GM04504 (cell line): ENCODE measurements at places on chromosomes 4 and X.

GRCh38 chrX:123339221-123339905 is 155.3 kb downstream of the GRIA3 start:
- peak; percentile 53 for DNase-seq

- no peak for DNase-seq
Observed at GRCh38 chr4:52103319-52103718, 52.2 kb downstream of the SPATA18 start.

GRCh38 chrX:13334491-13334890 is 14.6 kb upstream of the ATXN3L start:
- no peak for DNase-seq

- no peak for DNase-seq
Observed at GRCh38 chr4:74499986-74500781, 55.2 kb downstream of the AREG start.

GRCh38 chrX:23782455-23782854 is 518 bp upstream of the SAT1 start:
- no peak for DNase-seq

DNA sequence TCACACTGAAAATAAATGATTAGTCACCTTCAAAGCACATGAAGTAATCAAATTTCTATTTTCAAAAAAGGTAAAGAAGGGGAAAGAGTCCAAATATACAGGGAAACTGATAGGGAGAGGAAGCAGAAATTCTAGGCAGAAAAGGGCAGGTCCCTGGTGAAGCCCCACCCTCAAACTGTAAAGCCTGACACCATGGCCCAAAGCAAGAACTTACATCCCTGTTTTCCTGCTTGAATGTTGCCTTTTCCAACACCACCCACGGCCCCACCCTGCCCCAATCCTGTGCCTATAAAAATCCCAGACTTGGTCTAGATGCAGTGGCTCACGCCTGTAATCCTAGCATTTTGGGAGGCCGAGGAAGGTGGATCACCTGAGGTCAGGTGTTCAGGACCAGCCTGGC is 361.8 kb downstream of the PPP3CA start:
- no peak for DNase-seq

GRCh38 chr4:100906973-100907372 is 389.2 kb upstream of the EMCN start:
- no peak for DNase-seq

GRCh38 chrX:16552546-16552945 is 97.4 kb upstream of the S100G start:
- DNase-seq = no peak

- no peak for DNase-seq
Observed at GRCh38 chr4:185566425-185566824, 31.1 kb upstream of the PDLIM3 start.

DNA sequence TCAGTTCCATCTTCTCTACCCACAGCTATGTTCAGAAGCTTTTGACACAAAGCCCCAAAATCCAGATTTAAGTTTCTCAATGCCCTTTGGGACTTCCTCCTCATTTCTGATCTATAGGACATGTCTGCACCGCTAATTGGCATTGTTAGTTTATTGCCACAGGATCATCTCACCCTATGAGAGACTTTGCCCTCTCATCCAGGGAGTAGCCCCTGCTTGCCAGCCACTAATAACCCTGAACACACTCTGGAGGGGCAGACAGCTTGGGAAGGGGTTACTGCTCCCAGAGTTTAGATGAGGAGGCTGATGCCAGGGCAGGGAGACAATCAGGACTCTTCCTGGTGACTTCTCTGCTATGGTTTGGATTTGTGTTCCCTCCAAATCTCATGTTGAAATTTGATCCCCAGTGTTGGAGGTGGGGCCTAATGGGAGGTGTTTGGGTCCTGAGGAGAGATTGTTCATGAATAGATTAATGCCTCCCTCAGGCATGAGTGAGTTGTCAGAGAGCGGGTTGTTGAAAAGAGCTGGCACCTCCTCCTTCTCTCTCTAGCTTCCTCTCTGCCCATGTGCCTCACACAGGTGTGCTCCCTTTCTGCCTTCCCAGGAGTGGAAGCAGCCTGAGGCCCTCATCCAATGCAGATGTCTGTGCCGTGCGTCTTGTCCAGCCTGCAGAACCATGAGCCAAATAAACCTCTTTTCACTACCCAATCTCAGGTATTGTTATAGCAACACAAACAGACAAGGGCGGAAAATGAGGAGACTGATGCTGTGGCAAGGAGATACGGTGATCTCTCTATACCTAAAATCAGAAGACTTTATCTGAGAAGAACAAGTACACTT is 3.6 kb upstream of the SCARB2 start:
- no peak for DNase-seq

DNA sequence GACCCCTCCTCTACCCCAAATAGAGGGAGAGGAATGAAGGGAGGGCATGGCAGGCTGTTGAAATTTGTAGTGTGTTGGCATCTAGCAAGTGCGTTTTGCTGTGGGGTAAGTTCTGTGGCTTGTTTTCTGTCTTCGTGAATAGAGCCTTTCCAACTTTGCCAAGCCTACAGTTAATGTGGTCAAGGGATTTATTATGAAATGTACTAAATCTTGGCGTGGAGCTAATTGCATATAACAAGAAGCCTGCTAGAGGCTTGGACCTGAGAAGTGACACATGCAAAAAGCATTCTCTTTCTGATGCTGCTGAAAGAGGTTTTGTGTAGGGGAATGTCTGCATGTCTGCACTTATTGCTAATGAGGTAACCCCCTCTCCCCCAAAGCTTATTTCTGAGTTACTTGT is 132.2 kb downstream of the BMPR1B start:
- peak; percentile 49 for DNase-seq

DNA sequence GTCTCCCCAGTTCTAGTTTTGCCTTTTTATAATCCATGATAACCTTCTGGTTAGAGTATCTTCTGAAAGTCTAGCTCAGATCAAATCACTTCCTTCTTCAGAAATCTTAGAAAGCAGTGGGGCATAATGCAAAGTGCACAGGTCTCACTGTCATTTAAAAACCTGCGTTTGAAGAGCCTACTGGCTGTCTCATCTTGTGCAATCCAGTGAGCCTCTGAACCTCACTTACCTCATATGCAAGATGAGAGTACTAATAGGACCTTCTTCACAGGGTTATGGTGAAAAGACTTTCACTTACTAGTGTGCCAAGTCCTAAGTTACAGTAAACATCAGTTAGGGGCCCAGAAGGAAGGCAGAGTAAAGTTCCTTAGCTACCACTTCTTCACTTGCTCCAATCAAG is 131.4 kb downstream of the ENOX2 start:
- no peak for DNase-seq

DNA sequence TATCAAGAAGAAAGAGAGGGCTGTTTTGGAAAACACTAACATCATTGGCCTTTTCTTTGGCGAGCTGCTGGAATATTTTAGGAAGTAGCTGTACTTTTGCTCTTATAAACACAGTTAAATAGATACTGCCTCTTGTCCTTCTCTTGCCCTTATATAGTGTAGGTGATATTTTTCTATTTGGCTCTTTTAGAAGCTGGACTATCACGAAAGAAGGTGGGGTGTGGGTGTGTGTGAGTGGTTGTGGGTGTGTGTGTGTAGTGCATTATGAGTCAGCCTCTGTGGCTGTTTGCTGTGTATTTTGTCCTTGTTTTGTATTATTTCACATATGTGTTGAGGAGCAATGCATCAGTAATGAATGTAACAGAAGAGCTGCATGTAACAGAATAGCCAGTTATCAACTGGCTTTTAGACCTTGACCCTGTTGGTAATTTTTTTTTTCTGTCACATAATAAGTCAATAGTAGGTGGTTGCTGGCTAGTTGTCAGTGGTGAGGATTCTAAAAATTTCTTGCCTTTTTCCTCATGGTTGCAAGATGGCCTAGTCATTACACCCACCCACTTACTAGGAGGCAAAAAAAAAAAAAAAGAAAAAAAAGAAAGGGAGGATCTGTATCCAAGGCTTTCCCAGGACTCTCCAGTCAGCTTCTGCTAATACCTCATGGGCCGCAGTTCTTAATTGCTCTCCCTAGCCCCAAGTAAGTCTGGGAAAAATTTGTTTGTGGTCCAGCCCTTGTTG is 23.8 kb downstream of the ARHGAP10 start:
- no peak for DNase-seq

- no peak for DNase-seq
Observed at GRCh38 chr4:128847082-128847724, 37.7 kb downstream of the JADE1 start.

DNA sequence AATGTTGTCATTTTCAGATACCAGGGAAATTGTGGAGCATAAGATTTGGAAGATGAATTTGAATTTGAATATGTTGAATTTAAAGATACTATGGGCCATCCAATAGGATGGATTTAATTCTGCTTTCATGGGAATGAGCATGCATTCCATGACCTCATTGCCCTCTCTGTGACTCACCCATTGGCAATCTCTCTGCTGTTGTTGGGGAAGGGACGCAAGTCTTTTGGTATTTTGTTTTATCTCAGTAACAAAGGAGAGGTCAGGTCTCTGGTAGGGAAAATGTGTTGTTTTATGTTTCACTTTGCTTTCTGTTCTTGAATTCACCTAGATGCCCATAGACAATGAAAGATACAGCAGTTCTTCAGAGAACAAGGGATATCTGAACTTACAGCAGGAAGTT is 42.1 kb upstream of the MAGEA4 start:
- peak; percentile 55 for DNase-seq

- no peak for DNase-seq
Observed at GRCh38 chr4:147481577-147482109, 746 bp downstream of the EDNRA start.

DNA sequence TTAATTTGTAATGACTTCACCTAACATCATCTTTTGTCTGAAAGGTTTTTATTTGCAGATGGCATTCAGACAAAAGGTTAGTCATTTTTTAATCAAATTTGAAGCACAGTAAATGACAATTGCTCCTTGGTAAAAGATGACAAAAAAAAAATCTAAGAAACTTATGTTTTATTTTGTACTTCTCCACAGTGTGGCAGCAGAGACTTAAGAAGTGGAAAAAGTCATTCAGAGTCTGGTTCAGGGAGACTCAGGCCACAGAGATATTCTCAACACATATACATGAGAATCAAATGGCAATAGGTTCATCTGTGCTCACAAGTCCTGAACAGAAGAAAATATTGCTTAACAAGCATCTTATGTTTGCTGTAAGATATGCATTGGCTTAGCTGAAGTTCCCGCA is 436.2 kb downstream of the KCNIP4 start:
- peak; percentile 1 for DNase-seq

DNA sequence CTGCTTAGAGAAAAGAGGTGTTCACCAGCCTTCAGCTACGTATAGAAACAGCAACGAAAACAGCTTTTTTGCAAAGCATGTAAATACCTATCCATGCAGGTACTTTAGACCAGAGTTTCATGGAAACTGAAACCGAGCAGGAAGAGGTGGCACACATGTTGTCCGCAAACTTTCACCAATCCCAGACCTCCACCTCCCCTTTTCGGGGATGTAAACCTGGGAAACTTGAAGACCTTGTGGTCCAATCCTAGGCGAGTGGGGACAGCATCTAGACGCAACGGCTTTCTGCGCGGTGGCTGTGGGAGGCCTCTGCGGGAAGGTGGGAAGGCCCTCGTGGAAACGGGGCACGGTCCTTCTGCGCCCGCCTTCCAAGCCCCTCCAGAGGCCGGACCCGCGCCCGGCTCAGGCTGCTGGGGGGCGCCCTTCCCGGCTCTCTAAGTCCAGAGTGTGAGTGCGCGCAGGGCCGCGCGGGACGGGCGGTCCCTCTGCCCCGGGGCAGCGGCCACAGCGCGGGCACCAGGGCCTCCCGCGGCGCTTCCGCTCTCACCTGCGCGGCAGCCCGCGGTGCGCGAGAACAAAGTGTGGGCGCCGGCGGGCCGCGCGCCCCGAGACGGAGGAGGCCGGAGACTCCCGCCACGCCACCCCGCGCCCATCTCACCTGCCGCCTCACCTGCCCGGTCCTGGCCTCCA is 830 bp upstream of the SHROOM2 start:
- no peak for DNase-seq

DNA sequence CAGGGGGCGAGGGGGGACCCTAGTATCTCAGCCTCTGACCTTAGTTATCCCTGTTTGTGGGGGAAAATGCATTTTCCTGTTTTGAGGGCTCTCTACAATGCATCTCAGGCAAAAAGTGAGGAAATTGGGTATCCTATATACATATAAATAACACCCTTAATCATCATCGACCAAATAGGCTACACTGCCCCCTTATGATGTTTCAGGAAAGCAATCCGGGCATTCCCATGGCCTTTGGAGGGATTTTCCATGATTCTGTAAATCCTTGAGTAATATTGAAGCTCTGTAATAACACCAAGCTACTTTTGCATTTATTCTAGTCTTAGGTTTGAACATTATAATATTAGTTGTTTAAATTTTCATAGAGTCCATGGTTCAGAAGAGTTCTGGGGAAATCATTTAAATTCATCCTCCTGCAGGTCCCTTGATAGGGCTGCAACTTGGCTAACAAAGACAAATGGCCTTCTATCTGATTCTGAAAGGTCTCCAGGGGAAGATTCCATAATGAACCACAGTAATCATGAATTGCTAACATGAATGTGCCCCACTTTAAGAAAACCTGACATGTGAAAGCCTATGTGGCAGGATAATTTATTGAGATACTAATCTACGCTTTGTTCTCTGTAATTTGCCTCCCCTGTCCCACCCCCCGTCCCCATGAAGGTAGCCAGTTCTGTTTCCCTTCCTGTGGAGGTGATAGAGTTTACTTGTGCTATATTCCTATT is 91.5 kb upstream of the SCOC start:
- no peak for DNase-seq

- no peak for DNase-seq
Observed at GRCh38 chr4:110417136-110417535, 58.8 kb upstream of the ENPEP start.

DNA sequence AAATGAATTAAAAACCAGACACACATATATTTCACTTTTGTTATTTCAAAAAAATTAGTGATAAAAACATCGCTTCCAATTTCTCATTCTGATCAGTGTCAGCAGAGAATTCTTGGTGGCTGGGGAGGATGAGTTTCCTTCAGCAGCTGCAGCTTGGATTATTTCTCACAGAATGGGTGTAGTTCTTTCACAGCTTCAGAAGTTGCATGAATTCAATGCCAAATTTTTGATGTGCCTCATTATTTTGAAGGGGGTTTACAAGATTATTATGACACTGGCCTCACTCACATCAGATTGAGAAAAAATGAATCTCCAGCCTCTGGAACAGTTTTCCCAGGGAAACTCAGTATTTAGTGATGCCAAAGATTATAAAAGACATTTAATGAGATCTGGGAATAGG is 184.9 kb upstream of the WDFY3 start:
- DNase-seq = no peak

GRCh38 chr4:2077537-2078460 is 18.7 kb downstream of the NAT8L start:
- DNase-seq = no peak

DNA sequence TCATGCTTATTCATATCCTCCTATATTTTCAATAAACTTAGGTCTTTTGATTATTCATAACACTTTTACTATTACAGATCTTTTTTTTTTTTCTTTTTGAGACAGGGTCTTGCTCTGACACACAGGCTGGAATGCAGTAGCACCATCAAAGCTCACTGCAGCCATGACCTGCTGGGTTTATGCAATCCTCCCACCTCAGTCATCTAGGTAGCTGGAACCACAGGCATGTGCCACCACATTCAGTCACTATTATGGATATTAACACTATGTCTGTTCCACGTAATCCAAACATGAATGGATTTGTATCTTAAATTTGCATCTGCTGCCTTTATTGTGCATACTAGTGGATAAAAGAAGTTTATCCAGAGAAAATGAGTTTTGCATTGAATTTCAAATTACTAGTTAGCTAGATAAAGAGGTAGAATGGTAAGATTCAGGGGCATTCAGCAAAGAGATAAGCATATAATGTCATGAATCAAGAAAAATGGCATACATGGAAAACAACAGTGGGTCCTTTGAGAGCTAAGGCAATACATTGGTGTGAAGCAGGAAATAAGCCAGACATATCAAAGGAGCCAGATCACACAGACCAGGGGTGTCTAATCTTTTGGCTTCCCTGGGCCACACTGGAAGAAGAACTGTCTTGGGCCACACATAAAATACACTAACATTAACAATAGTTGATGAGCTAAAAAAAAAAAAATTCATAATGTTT is 13.9 kb downstream of the ANAPC10 start:
- DNase-seq = no peak
